ENCODE measurements at places on chromosomes 5 and 9.

- no peak for DNase-seq
Measured at GRCh38 chr9:69355232-69355631, 30.2 kb downstream of the ENTREP1 start.

GRCh38 chr9:114367772-114368569 lies 19.8 kb downstream of the AKNA start:
- no peak for DNase-seq

GRCh38 chr5:80711938-80712337 lies 57.2 kb upstream of the DHFR start:
- no peak for DNase-seq

DNA sequence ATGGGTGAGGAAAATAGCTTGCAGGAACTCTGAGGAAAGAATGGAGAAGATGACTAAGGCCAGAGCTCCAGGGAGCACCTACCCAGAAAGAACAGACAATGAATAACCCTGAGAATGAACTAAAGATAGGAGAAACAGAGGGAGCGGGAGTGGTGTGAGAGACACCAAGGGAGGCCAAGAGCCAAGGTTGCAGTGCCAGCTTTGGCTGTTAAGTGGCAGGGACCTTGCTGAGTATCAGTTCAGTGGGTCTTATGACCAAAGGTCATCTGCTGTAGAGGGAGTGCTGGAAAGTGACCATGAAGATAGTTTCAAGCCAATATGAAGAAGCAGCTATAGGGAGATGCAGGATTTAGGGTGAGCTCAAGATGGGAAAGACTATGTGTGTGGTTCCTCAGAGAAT lies 16.7 kb downstream of the P4HA2 start:
- DNase-seq: no peak

DNA sequence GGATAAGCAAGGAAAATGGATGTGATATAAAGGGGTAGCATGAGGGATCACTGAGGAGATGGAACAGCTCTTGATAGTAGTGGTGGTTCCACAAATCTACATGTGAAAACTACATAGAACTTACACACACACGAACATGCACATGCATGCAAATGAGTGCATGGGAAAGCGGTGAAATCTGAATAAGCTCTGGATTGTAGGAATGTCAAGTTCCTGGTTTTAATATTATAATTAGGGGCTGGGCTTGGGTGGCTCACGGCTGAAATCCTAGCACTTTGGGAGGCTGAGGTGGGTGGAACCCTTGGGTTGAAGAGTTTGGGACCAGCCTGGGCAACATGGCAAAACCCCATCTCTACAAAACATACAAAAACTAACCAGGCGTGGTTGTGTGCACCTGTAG lies 13.1 kb upstream of the PDCL start:
- no peak for DNase-seq

DNA sequence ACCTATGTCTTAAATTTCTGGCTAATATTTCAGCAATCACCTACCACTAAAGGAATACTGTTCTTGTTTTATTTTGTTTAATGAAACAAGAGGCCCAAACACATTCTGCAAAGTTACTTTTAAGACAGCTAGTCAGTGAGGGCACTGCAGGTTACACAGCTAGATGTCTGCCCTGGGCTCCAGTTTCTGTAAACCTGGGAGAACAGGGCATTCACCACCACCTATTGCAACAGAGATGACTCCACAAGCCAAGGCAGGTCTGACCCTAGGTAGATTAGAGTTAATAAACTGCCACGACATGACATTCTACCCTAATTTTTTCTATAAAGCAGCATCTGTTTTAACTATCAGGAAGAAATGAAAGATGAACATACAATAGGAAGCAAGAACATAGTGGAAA lies 90.8 kb downstream of the SLF1 start:
- no peak for DNase-seq

GRCh38 chr5:140713562-140714094 lies 13.4 kb downstream of the ZMAT2 start:
- no peak for DNase-seq

DNA sequence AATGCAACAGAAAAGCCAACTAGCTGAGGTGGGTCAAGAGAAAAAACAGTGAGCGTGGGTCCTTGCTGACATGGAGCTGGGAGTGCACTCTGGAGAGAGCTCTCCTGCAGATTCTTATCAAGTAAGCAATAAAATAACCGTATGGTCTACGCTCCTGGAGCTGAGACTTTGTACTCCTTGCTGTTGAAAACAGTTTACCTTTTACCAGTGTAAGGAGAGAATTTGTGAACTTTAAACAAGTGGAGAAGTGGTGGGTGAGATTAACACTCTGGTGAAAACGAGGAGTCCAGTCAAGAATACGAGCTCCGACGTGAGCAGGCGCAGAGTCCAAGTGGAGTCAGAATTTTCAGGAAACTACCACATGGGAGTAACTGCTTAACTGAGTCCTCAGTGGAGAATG lies 156.1 kb upstream of the ERCC6L2 start:
- no peak for DNase-seq

DNA sequence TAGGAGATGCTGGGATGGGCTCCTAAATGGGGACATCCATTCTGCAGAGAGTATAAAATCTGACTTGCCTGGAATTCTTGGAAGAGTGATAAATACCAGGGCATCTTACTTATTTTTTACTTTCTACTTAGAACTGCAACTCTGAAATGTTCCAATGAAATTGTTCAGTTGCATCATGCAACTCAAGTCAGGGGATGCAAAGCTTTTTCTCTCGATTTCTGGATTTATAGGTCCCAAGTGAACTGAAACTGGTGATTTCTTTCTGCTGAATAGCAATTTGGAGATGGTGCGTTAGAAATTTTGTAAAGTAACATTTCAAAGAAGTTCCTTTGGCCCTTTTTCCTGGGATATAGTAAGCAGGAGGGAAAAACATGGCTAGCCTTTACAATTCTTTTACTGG lies 238.4 kb upstream of the CD180 start:
- DNase-seq: no peak

- DNase-seq: no peak
Measured at GRCh38 chr9:98069551-98069950, 13.0 kb downstream of the NANS start.

DNA sequence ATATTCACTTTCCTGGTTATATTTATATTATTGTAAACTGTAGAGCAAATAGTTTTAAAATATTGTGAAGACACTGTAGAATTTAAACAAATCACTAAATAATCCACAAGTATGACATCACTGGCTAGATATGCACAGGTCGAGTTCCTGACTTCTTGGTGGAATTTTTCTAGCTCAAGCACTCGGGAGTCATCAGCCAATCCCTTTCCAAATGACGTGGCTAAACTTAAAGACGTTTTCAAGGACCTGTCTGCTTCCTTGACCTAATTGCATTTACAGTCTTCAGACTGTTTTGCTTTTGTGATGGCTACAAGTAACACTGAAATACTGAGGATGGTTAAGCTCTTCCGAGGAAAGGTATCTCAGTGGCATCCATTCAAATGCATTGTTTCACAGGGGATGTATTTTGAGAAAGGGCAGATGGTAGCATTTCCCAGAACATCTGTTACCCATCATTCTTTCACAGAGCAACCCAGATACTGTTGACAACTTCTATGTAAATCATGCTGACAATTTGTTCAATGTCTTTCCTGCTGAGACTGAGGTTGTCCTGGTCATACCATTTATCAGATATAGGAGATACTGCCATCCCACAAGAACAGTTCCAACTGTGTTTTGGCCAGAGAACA lies 262.8 kb downstream of the CDH10 start:
- DNase-seq: no peak

- no peak for DNase-seq
Measured at GRCh38 chr5:35066260-35066795, 18.6 kb upstream of the AGXT2 start.

DNA sequence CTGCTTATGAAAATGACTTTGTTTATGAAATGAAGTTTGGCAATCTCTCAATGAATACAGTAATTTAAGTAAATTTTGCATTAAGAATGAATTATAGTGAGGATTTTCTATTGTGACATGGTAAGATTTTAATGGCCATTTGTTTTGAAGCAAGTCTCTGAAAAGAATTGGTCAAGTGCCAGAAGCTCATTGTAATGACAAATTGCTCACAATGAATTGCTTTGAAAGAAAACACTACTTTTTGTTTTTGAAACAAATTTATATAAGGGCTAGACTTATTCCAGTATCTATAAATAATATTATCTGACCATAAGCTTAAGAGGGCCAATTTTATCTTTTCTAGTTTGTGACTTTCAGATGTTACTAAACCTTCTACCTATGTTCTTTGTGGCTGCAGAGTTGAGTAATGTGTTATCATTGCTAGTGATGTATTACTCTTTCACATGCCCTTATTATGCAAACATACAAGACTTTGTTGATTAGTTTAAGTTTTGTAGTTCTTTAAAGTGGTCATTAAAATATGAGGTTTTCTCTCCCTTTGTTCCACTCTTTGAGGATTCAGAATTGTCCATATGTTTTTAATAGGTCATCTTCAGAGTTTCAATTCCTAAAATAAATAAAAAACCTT lies 93.0 kb upstream of the ZNF608 start:
- no peak for DNase-seq

DNA sequence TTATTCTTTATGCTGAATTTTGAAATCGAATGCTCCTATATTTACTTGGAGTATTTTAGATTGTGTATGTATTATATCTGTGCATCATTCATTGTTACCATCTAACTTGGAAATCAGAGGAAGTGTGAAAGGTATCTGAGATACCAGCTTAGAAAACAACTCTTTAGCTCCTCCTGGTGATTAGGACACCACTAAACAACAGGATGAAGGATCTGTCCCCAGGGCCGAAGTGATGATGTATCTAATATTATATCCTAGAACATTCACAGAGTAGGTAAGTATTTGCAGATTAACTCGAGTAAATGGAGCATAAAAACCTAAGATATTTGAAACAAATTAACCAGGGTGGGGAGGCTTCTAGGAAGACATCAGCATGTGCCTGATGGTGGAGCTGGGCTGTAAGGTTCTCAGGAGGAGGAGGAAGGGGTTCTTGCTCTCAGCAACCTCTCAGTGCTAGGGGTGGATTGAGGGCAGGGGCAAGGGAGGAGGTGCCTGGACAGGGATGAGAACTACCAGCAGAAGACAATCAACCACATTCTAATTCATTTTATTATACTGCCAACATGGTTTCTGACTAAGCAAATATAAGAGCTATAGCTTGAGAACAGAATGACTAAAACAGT lies 2.6 kb upstream of the NFIL3 start:
- DNase-seq: no peak

DNA sequence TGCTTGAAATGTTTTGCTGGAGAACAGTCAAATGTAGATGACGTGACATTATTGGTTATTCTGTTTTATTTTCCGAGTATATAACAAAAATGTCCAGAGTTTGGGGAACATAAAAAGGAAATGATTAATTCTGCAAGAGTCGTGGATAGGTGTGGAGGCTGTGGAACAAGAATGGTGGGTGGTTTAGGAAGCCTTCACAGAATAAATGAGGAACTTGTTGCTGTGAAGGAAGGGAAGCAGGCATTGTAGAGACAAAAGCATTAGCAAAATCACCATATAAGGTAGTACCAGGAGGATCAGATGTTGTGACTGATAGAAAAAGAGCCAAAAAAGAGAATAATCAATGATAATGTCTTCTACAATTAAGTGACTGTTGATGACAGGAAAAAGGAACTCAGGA lies 66.2 kb upstream of the CNTLN start:
- DNase-seq: no peak

GRCh38 chr5:56501781-56502557 lies 268.8 kb upstream of the ANKRD55 start:
- DNase-seq: no peak
